ENCODE measurements at places on chromosomes 1 and 21. TPM values are rescaled to one million over a fixed set of nuclear protein-coding genes. Genes with fewer than 3 reads are reported as not detected.
A peak's percentile ranks its signal among the peaks of the same experiment; 100 is the strongest.

DNA sequence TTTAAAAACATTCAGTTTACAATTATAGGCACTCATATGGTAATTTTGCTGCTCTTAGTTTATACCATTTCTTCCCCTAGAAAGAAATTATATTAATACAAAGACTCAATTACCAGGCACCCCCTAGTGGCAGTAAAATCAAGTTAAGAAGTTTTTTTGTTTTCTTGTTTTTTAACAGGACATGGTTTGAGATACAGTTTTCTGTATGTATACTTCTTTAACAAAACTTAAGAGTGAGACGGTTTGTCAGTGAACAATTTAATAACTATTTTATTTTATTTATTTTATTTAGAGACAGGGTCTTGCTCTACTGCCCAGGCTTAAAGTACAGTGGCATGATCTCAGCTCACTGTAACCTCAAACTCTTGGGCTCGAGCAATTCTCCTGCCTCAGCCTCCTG lies 224.6 kb downstream of the FAF1 start:
- peaks cover 35% of the 10 kb centered on the region for H3K36me3 ChIP-seq
- no peak overlapping the region for H3K4me3 ChIP-seq
- H3K27me3 ChIP-seq = no peaks in the 10 kb centered on the region
- DNase-seq = no peak
- no peaks in the 10 kb centered on the region for H3K4me1 ChIP-seq
- no peak overlapping the region for H3K27ac ChIP-seq

- no peaks in the 10 kb centered on the region for H3K27me3 ChIP-seq
- no peak overlapping the region for H3K27ac ChIP-seq
- no peak for DNase-seq
- H3K36me3 ChIP-seq = no peaks in the 10 kb centered on the region
- no peak overlapping the region for H3K4me3 ChIP-seq
Measured at GRCh38 chr1:197435224-197435623, 167.2 kb downstream of the CRB1 start.

GRCh38 chr1:38991638-38992411 lies 749 bp downstream of the AKIRIN1 start:
- H3K4me3 ChIP-seq = peak overlapping the region; percentile 100
- peaks cover 16% of the 10 kb centered on the region for H3K36me3 ChIP-seq
- DNase-seq = no peak

DNA sequence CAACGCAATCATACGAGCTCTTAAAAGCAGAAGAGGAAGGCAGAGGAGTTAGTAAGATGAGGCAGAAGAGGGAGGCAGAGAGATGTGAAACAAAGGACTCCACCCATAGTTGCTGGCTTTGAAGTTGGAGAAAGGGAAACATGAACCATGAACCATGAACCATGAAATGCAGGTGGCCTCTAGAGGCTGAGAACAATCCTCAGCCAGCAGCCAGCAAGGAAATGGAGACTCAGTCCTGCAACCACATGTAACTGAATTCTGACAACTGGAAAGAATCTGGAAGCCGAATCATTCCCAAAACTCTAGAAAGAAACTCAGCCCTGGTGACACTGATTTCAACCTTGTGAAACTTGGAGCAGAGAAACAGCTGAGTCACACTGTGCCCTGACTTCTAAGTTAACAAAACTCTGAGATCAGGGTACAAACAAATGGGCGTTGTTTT lies 10.1 kb downstream of the DIPK1A start:
- no peaks in the 10 kb centered on the region for H3K27me3 ChIP-seq
- peaks cover 50% of the 10 kb centered on the region for H3K4me1 ChIP-seq
- peak overlapping the region; percentile 61 for H3K27ac ChIP-seq
- no peaks in the 10 kb centered on the region for H3K36me3 ChIP-seq
- no peak for DNase-seq
- H3K4me3 ChIP-seq = no peak overlapping the region

DNA sequence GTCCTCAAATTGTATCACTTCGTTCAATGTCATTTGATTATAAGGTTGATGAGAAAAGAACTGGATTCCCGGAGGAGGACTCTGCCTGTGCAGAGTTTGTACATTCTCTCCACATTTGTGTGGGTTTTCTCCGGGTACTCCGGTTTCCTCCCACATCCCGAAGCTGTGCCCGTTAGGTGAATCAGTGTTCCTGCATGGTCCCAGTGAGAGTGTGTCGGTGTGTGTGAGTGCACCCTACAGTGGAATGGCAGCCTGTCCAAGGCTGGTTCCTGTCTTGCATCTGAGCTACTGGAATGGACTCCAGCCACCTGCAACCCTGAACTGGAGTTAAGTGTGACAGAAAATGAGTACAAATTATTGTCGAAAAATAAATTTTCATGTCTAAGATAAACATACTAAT lies 92.2 kb upstream of the KCTD3 start:
- H3K27me3 ChIP-seq = no peaks in the 10 kb centered on the region
- no peak for DNase-seq
- no peak overlapping the region for H3K4me3 ChIP-seq
- no peak overlapping the region for H3K27ac ChIP-seq

DNA sequence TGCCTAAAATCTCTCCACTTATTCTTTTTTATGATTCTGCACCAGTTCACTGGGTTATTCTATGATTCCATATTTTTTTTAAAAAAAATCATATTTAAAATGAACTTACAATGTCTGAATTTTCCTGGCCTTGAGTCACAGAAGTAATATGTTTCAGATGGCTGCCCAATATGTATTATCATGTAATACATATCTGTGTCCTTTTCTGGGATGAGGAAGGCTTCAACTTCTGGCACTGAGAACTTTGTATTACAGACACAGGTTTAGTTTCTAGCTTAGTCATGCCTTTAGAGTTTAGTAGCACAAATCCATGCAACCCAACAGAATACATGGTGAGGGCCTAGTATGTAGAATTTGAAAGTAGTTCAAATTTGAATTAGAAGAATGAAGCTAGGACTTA lies 7.8 kb upstream of the HSD17B7 start:
- no peak overlapping the region for H3K4me3 ChIP-seq
- H3K27me3 ChIP-seq = no peaks in the 10 kb centered on the region
- H3K4me1 ChIP-seq = no peaks in the 10 kb centered on the region
- no peak for DNase-seq

Gene TCHH
- total RNA-seq = under 0.01 TPM

DNA sequence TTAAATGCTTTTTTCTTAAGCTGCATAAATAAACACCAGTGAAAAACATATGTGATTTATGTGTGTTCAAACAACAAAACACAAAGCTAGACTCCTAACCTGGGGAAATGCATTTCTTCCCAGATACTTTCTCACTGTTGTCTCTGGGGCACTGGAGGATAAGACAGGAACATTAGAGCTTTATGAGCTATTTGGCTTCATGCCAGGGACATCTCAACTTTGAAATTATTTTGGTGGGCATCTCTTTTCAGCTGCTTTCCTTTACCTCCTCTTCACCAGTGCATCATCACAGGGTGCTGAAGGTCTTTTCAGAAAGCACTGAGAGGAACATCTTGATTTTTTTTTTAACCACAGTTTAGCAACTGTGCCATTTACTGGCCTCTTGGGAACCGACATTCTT lies 212.9 kb downstream of the DNM3 start:
- H3K36me3 ChIP-seq = no peaks in the 10 kb centered on the region
- no peaks in the 10 kb centered on the region for H3K4me1 ChIP-seq
- DNase-seq = no peak

- no peak for DNase-seq
- H3K27me3 ChIP-seq = no peaks in the 10 kb centered on the region
- H3K36me3 ChIP-seq = peaks cover 73% of the 10 kb centered on the region
- H3K4me1 ChIP-seq = peaks cover 14% of the 10 kb centered on the region
Measured at GRCh38 chr21:46126309-46127238, 28.7 kb downstream of the COL6A2 start.

Gene FAM78B
- 1.2 TPM for total RNA-seq

DNA sequence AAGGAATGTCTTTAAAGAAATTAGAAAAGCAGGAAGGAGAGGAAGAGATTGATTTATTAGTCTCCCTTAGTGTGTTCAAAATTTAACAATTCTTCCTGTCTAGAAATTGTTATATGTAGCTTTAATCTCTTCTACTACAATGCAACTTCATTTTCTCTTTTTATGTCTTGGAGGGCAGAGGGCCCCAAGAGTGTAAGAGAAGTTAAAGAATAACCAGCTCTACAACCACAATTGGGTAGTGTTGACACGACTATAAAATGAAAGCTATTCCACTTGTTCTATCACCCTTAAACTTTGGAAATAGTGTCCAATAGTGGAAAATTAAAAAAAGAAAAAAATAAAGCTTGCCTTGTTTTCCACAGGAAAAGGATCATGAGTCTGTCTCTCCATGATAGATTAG lies 82.6 kb upstream of the DPYD start:
- no peaks in the 10 kb centered on the region for H3K4me1 ChIP-seq
- H3K4me3 ChIP-seq = no peak overlapping the region
- no peaks in the 10 kb centered on the region for H3K36me3 ChIP-seq
- no peaks in the 10 kb centered on the region for H3K27me3 ChIP-seq

Measured in esophagus muscularis mucosa (tissue), 4 donors.